ENCODE measurements at places on chromosomes 1 and 21.
A peak's percentile ranks its signal among the peaks of the same experiment; 100 is the strongest.

GRCh38 chr1:223207293-223208066 lies 64.4 kb upstream of the TLR5 start:
- H3K36me3 ChIP-seq, result no peaks in the 10 kb centered on the region
- H3K27me3 ChIP-seq, result peaks cover 9% of the 10 kb centered on the region
- no peaks in the 10 kb centered on the region for H3K4me1 ChIP-seq
- no peak overlapping the region for H3K4me3 ChIP-seq

DNA sequence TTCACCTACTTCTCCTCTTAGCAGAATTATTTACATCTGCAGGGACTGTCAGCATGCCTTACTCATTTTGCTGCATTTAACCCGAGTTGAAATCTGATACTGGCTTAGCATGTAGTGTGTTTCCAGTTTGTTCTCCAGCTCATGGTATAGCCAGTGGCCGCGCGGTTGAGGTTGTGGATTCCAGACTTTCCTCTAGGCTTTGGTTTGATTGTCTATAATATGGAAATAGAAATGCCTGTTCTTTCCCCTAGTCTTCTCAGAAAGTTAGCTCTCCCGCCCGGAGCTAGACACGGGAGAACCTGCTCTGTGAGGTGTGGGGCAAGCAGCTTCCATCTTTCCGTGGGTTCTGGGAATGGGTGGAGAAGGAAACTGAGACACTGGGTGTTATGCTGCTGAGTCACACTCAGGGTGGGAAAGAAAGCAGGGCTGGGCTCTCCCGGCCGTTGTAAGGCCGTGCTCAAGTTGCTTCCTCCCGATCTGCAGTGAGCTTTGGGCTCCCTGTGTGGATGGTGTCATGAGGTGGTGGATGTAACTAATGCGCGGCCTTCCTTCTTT lies 206.8 kb upstream of the TMEM51 start:
- H3K4me3 ChIP-seq, result peak overlapping the region; percentile 27
- H3K27me3 ChIP-seq, result no peaks in the 10 kb centered on the region
- H3K27ac ChIP-seq, result peak overlapping the region; percentile 86
- H3K36me3 ChIP-seq, result no peaks in the 10 kb centered on the region
- DNase-seq, result no peak

DNA sequence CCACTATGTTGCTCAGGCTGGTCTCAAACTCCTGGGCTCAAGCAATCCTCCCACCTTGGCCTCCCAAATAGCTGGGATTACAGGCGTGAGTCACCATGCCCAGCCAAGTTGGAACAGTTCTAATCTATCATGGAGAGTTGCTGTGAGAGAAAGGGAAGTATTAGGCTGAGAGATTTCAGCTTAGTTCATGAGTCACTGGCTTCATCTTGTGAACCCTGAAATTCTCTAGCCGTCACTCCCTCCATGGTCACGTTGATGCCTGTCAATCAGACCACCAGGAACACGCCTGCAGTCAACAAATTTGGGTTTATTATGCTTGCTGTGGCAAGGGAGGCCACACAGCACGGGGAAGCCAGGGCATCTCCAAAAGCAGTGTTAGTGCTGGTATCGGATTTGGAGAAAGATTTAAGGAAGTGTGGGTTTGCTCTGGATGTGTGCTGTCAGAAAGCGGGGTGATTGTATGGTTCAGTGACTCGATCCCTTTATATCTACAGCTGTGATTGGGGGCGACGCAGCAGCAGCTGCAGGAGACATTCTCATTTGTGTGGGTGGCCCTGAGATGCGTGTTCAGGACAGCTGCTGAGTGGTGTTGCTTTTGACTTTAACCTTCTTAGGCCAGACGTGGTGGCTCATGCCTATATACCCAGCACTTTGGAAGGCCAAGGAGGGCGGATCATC lies 18.7 kb downstream of the UQCRHL start:
- no peak overlapping the region for H3K4me3 ChIP-seq
- no peak for DNase-seq
- peaks cover 21% of the 10 kb centered on the region for H3K36me3 ChIP-seq
- no peaks in the 10 kb centered on the region for H3K27me3 ChIP-seq
- H3K4me1 ChIP-seq, result peaks cover 27% of the 10 kb centered on the region
- peak overlapping the region; percentile 69 for H3K27ac ChIP-seq

- no peaks in the 10 kb centered on the region for H3K27me3 ChIP-seq
- H3K4me1 ChIP-seq, result no peaks in the 10 kb centered on the region
- no peak overlapping the region for H3K27ac ChIP-seq
- no peak for DNase-seq
These were observed 207.7 kb downstream of the DYRK1A start for GRCh38 chr21:37574316-37574715.

DNA sequence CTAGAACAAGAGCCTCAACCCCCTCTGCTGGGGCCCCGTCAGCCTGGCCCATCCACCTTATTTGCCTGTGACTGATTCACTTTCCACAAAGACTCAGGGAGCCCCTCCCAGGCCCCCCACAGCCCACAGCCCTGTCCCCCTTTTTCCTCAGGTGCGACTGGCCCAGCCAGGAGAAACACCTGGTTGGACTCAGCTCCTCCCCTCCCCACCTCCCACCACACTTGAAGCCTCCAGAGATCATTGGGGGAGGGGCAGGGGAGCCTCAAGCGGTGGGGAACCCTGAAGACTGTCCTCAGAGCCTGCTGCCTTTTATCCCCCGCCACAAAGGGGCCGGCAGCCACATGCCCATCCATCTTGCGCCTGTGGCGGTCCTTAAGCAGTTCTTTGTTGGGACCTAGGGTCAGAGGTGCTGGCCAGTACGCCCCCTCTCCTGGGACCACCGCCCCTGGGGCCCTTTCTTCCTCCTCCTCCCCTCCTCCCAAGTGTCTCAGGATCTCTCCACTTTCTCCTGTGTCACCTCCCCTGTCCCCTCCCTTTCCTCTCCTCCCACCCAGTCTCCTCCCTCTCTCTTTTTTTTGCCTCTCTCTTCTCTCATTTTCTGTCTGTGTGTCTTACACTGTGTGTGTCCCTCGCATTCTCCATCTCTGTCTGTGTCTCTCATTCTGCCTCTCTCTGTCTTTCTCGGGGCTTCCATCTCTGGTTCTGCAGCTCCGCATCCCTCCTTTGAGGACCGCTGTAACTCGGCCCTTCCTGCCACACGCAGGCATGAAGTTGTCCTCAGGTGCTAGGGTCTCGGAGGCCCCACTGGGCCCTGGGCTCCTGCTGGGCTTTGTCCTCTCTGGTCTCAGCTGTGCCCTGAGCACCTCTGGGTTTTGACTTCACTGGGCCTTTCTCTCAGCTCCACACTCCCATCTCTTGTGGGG lies 12.2 kb downstream of the CRABP2 start:
- H3K27ac ChIP-seq, result no peak overlapping the region
- peaks cover 14% of the 10 kb centered on the region for H3K4me1 ChIP-seq
- peaks cover 3% of the 10 kb centered on the region for H3K27me3 ChIP-seq
- DNase-seq, result no peak

Measured in tibial artery (tissue), 4 donors.